ENCODE measurements at places on chromosomes 3 and 15.

- no peak for DNase-seq
Observed at GRCh38 chr15:54150255-54150654, 172.0 kb downstream of the UNC13C start.

DNA sequence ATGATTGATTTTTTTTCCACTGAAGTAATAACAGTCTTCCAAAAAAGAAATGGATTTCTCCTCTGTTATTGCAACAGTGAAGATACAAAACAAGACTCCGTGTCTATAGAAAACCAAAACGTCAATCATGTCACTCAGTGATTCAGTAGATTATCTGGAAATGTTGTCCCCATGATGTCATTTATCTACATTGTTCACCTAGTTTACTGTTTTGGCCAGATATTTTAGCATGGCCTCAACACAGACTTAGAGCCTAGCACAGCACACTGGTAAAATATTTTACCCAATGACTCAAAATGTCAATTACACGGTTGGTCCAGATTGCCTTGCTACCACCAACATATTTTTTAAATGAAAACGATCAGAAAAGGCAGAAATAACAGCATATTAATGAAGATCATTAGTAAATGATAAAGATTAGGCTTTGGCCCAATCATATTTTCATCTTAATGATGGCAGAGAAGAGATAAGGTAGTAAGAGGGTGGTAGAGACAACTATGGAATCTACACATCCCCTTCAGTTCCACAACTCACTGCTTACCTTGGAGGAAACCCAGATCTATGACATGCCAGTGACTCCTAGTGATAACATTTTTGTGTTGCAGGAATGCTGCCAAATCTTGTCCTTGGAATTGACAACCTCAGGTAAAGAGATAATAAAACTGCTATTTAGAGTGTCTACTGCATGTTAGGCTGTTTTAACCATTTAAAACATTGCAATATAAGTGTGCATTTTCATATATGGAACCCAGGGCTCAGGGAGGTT, 347.7 kb upstream of the ARPP21 start:
- no peak for DNase-seq

DNA sequence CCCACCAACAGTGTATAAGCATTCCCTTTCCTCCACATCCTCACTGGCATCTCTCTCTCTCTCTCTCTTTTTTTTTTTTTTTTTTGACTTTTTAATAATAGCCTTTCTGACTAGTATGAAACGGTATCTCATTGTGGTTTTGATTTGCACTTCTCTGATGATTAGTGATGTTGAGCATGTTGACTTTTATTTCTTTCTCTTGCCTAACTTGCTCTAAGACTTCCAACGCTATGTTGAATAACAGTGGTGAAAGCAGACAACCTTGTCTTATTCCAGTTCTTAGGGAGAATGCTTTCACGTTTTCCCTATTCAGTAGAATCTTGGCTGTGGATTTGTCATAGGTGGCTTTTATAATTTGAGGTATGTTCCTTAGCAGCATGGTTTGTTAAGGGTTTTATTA, 249.4 kb upstream of the MDFIC2 start:
- DNase-seq, result no peak

- no peak for DNase-seq
Observed at GRCh38 chr3:130506031-130506430, 10.9 kb upstream of the COL6A6 start.
